ENCODE measurements at places on chromosomes 11 and 22.

DNA sequence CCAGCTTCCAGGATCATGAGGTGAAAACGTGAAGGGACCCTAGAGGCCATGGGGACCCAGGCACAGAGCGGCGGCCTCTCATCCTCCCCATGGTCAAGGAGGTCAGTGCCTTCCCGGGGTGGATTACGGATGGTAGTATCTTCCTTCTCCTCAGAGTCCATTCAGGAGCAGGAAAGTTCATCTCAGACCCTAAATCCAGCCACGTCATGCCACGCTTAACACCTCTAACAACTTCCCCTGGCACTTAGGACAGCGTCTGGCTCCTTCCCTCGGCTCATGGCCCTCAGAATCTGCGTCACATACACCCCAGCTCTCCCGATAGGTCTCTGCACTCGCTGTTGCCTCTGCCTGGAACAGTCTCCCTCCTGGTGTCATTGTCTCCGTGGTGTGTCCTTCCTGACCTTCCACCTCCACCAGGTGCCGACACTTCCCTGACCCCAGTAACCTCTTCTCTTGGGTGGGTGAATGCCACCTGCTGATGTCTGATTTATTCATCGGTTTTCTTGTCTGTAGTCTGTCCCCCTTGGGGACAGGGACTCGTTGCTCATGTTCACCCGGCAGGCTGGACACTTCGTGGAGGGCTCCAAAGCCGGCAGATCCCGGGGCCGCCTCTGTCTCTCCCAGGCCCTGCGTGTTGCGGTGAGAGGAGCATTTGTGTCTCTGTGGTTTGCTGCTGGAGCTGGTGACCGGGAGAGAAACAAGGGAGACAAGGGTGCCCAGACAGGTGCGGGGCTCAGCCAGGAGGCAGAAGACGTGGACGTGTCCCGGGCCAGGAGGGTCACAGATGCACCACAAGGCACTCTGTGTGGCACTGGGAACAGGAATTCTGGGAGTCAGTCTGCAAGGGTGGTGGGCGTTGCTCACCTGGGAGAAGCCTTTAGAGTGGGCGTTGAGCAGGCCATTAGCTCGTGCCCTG, 1.4 kb downstream of the MYEOV start:
- no peak for DNase-seq

GRCh38 chr11:67280788-67281551, 8.1 kb upstream of the ANKRD13D start:
- DNase-seq, result peak; percentile 15

DNA sequence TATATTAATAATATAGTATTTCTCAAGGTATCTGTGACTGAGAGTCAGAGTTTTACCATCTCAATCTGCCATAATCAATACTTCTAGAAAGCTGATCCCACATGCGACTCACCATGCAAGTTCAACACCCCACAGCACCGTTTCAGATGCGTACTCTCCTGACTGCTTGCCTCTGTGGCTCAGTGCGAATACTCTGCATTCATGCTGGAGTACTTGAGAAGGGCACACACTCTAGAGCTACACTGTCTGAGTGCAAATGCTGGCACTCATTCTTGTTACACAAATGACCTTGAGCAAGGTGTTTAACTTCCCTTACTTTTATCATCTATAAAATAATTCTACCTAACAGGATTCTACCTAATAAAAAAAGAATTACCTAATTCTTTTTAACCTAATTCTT, 12.5 kb downstream of the SNU13 start:
- no peak for DNase-seq

DNA sequence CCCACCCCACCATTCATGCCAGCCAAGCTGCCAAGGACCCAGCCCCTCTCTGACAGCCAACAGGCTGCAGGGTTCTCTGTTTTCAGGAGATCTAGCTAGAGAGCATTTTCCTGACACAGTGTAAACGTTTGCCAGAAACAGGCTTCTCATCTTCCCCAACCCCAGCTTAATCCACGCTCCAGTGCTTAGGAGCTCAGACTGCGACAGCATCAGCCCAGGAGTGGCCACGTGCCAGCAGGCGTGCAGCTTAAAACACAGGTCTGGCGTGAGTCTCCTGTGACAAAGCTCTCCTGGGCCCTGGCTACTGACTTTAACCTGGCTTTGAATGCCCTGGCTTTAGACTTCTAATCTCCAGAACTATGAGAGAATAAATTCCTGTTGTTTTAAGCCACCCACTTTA, 66.6 kb downstream of the GALNT18 start:
- no peak for DNase-seq

DNA sequence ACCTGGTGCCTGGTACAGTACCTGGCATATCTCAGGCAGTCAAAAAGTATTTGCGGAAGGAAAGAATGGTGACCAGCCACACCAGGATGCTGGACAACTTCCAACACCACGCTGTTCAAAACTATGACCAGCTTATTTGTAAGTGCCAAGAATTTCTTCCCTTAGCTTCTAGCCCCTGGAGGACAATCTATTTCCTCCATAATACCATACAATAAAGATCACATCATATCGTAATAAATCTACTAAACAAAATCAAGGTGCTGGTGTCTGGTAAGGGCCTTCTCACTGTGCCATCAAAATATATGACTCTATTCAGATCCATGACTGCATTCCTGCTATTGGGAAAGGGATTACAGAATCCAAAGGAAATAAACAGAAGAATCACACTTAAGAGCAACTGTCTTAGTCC, 51.5 kb downstream of the ALG9 start:
- DNase-seq, result no peak

DNA sequence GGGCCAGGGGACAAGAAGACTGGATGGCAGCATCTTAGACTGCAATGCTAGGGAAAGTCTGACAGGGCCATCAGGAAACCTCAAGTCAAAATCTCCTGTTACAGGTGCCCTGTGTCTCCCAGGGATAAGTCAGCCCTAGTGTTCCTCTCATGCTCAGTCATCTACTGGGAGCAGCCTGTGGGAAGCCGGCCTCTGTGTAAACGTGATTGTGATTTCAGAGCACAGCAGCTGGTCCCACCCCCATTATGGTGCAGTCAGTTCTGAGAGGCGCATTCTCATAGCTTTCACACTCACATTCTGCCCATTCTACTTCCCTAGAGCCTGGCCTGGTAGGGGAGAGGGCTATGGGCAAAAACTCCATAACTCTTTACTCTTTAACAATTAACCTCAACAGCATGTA, 7.2 kb upstream of the SLN start:
- DNase-seq, result no peak

DNA sequence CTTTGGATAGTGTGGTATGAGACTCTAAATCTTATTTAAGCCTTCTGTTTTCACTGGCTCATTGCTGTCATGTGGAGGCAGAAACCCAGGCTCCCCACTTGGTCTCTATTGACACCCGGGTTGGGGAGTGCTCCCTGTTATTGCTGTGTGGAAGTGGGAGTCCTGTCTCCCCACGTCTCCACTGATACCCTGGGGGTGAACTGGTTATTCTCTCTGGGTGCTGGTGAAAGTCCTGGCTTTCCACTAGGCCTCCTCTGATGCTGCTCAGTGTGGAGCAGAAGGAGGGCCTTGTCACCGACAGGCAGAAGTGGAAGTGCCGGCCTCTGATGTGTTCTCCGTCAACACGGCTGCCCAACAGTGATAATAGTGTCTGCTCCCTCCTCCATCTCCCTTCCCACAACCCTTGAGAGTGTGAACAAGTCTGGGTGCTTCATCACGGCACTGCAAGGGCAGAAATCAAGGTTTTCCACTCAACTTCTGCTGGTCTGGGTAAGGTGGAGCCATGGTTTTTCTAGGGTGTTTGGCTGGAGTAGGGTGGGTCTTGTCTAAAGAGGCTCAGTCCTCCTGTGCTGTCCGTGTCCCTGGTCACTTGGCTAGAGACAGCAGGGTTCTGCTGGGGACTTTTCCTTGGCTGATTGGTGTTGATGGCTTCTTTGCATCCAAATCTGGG, 240.7 kb upstream of the B3GAT1 start:
- no peak for DNase-seq

DNA sequence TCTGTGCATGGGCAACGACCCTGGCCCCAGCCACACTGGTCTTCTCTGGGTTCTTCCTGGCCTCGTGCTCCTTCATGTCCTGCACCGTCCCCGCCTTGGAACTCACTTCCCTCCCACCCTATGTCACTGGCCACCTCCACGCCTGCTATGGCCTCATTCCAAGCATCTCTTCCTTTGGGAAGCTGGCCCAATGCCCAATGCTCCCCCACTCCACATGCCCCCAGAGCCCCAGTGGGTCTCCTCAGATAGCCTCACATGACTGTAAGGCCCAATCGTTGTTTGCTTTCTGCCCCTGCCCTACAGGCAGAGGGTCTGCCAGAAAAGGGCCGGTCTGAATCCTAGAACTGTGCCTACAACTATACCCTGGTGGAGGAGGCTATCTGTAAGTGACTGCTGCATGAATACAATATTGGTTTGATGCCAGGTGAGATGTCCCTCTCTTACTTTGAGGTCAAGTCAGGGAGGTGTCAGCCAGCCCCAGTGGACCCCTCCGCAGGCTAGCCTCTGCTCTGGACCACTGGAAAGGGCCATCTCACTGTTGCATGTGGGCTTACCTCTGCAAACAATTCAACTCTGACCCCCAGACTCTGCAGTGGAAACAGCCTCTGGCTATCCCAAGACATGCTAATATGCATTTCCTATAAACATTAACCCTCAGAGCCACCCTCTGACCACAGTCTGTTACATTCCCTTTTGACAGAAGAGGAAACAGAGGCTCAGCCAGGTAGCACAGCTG, 2.1 kb upstream of the GNAZ start:
- peak; percentile 18 for DNase-seq

- DNase-seq, result no peak
Measured at GRCh38 chr11:118098996-118099837, 12.5 kb upstream of the SMIM35 start.

DNA sequence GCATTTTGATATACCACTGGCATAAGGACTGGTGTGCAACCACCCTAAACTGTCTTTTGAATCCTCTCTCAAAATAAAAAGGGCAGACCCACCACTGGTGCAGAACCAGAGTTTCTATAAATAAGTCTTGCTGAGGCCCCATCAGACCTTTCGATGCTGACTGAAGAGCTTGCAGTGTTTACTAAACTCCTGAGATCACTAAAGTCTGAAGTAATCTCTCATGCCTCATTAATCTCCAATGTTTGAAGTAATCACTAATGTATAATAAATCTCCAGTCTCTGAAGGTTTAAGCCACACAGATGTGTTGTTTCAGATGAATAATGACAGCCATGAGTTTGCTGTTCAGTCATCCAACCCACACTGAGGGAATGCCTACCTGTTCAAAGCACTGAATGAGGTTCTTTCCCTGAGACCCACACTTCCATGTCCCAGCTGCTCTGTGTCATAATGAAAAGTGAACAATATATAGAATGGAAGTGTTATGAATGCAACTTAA, 50.6 kb upstream of the DEUP1 start:
- no peak for DNase-seq

Data from activated naive CD4-positive, alpha-beta T cell treated with anti-CD3 and anti-CD28 coated beads, Interleukin-2, amount 10 ng/mL, durations not matched to agents 7 days and 5 days (primary cell).